A673 (cell line): ENCODE measurements at places on chromosomes 12 and 14.

GRCh38 chr14:36503771-36504741 is 16.0 kb downstream of the NKX2-1 start:
- peaks cover 100% of the 10 kb centered on the region for H3K27me3 ChIP-seq
- H3K4me1 ChIP-seq = no peaks in the 10 kb centered on the region
- no peak overlapping the region for H3K27ac ChIP-seq
- H3K36me3 ChIP-seq = no peaks in the 10 kb centered on the region
- no peak overlapping the region for H3K4me3 ChIP-seq

DNA sequence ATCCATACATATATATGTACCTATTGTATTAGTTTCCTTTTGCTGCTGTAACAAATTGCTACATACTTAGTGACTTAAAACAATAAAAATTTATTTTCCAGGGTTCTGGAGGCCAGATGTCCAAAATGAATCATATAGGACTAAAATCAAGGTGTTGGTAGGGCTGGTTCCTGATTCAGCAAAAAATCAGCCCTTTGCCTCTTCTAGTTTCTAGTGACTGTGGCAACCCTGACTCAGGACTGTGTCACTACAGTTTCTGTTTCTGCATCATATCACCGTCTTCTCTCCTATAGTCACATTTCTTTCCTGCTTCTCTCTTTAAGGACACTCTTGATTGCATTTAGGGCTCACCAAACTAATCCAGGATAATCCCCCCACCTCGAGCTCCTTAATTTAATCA is 386.3 kb upstream of the TBX3 start:
- no peaks in the 10 kb centered on the region for H3K4me1 ChIP-seq
- no peak for DNase-seq
- no peak overlapping the region for H3K27ac ChIP-seq
- H3K27me3 ChIP-seq = no peaks in the 10 kb centered on the region
- no peak overlapping the region for H3K4me3 ChIP-seq

GRCh38 chr14:51630987-51631386 is 20.7 kb upstream of the FRMD6 start:
- H3K27ac ChIP-seq = no peak overlapping the region
- no peaks in the 10 kb centered on the region for H3K4me1 ChIP-seq
- H3K4me3 ChIP-seq = no peak overlapping the region
- DNase-seq = no peak

- no peaks in the 10 kb centered on the region for H3K36me3 ChIP-seq
- H3K27ac ChIP-seq = no peak overlapping the region
- peaks cover 68% of the 10 kb centered on the region for H3K4me1 ChIP-seq
- DNase-seq = no peak
- H3K27me3 ChIP-seq = no peaks in the 10 kb centered on the region
Measured at GRCh38 chr12:116199160-116199706, 78.3 kb downstream of the MED13L start.

GRCh38 chr12:45685680-45686079 is 43.8 kb upstream of the ARID2 start:
- H3K27ac ChIP-seq = no peak overlapping the region
- no peak for DNase-seq
- H3K27me3 ChIP-seq = no peaks in the 10 kb centered on the region
- peaks cover 6% of the 10 kb centered on the region for H3K4me1 ChIP-seq
- no peaks in the 10 kb centered on the region for H3K36me3 ChIP-seq
- H3K4me3 ChIP-seq = no peak overlapping the region

GRCh38 chr12:34603382-34604035 is 581.2 kb downstream of the ALG10 start:
- H3K27ac ChIP-seq = no peak overlapping the region
- H3K27me3 ChIP-seq = no peaks in the 10 kb centered on the region
- no peaks in the 10 kb centered on the region for H3K4me1 ChIP-seq
- H3K36me3 ChIP-seq = no peaks in the 10 kb centered on the region

DNA sequence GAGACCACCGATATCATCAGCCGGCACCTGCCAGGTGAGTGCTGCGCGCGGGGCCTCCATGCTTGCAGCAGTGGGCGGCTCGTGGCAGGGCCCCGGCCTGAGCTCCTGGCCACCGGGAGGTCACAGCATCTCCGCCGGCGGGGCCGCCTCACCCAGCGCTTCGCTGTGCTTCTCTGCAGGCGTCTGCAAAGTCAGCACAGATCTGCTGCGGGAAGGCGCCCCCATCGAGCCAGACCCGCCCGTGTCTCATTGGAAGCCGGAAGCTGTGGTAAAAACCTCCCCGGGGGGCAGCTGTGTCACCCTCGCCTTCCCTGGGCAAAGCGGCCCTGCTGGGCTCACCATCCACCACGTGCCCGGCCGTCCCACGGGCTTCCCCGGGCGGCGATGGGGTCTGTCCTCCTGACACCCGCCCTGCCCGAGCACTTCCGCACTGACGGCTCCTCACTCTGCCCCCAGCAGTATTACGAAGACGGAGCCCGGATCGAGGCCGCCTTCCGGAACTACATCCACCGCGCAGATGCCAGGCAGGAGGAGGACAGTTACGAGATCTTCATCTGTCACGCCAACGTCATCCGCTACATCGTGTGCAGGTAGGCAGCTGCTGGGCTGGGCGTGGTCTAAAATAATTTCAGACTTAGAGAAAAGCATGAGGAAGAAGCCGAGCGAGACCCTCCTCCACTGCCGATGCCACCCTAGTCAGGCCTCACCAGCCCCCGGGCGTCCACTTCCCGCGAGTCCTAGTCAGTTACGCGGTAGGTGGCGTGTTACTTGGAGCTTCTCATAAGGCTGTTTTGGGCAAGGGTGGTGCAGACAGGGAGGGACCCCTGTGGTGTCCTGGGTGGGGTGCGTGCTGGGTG is 7.1 kb downstream of the PGAM5 start:
- H3K36me3 ChIP-seq = peaks cover 59% of the 10 kb centered on the region
- peak overlapping the region; percentile 63 for H3K27ac ChIP-seq

- peaks cover 5% of the 10 kb centered on the region for H3K4me1 ChIP-seq
- H3K4me3 ChIP-seq = no peak overlapping the region
- DNase-seq = no peak
- peaks cover 53% of the 10 kb centered on the region for H3K36me3 ChIP-seq
- no peak overlapping the region for H3K27ac ChIP-seq
Measured at GRCh38 chr14:104771374-104771773, 18.4 kb downstream of the SIVA1 start.

DNA sequence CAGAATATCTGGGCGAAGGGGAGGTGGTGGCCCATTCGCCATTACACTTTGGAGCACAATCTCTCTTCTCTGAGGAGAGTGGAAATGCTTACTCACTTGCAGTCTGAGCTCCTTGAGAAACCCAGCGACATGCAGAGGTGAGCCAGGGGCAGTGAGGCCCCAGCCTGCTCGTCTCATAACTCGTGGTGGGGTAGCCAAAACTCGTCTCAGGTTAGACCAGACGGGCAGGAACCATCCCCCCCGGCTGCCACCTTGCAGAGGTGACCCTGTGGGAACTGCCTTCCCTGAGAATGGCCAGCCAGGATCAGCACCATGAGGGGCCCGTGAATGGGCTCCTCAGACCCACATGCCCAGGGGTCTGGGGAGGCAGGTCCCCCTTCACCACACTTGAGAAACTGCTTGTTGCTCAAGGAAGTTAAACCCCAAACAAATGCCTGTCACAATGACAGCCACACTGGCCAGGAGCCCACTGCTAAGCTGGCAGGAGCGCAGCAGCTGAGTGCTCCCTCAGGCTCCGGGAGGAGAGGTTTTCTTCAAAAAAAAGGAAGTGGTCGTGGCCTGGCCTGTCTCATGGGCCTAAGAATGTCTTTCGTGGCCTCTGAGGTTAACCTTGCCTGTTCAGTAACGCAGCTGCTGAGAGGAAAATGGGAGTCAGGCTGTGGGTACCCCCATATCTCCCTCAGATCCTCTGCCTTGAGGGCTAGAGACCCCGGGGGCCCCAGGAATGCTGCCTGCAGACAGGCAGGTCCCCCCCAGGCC is 9.2 kb upstream of the ALDH2 start:
- DNase-seq = no peak
- no peaks in the 10 kb centered on the region for H3K27me3 ChIP-seq
- no peak overlapping the region for H3K4me3 ChIP-seq
- H3K36me3 ChIP-seq = no peaks in the 10 kb centered on the region

GRCh38 chr14:24160499-24160849 is 591 bp upstream of the IRF9 start:
- DNase-seq = no peak
- peaks cover 46% of the 10 kb centered on the region for H3K36me3 ChIP-seq
- peaks cover 8% of the 10 kb centered on the region for H3K4me1 ChIP-seq

DNA sequence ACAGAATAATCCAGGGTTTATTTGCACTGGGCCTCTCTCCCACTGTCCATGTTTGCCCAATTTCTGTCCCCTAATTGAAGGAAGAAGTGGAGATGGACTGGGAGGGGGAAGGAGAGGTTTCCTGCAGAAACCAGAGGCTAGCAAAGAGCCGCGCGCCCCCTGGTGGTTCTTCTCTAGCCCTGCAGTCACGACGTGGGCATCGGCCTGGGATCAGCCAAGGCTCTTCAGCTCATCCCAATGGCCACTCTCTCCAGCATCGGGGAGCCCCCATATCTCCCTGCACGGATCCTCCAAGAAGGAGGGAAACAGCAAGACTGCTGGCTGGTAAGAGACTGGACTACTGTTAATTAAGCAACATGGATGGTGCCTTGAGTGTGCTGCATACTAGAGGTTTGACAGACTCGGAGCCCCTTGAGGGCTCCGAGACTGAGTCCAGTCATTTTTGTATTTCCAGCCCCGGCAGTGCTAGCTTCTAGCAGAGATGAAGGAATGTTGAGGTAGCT is 18.7 kb downstream of the ZBTB39 start:
- peak; percentile 80 for DNase-seq
- H3K27me3 ChIP-seq = no peaks in the 10 kb centered on the region
- no peak overlapping the region for H3K27ac ChIP-seq
- peaks cover 6% of the 10 kb centered on the region for H3K4me1 ChIP-seq
- no peaks in the 10 kb centered on the region for H3K36me3 ChIP-seq
- no peak overlapping the region for H3K4me3 ChIP-seq

- H3K27ac ChIP-seq = no peak overlapping the region
- H3K4me3 ChIP-seq = no peak overlapping the region
- H3K27me3 ChIP-seq = no peaks in the 10 kb centered on the region
- no peaks in the 10 kb centered on the region for H3K4me1 ChIP-seq
- no peaks in the 10 kb centered on the region for H3K36me3 ChIP-seq
Measured at GRCh38 chr12:80707830-80708258, 410 bp downstream of the MYF6 start.

DNA sequence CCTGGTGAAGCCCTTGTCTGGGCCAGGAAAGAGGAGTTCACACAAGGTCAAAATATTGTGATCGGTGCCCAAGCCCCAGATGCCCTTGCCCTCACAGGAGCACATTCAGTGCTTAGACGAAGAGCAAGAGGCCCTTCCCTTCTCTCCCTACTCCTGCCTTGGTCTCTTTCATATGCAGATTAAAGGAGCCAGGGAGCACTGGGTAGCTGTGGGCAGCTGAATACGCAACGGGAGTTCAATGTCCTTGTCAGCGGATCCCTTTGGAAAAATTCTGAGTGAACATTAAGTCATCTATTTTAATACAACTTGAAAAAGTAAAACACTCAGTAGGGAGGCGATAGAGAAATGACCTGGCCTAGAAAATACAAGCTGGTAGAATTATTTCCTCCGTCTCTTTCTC is 1489.4 kb downstream of the AACS start:
- no peak overlapping the region for H3K27ac ChIP-seq
- H3K27me3 ChIP-seq = no peaks in the 10 kb centered on the region
- H3K36me3 ChIP-seq = no peaks in the 10 kb centered on the region
- DNase-seq = no peak

- no peak overlapping the region for H3K4me3 ChIP-seq
- H3K4me1 ChIP-seq = no peaks in the 10 kb centered on the region
- no peak overlapping the region for H3K27ac ChIP-seq
- DNase-seq = no peak
- H3K27me3 ChIP-seq = no peaks in the 10 kb centered on the region
Measured at GRCh38 chr12:62717643-62718042, 217.3 kb downstream of the PPM1H start.

- no peaks in the 10 kb centered on the region for H3K4me1 ChIP-seq
- H3K27me3 ChIP-seq = no peaks in the 10 kb centered on the region
- H3K36me3 ChIP-seq = no peaks in the 10 kb centered on the region
Measured at GRCh38 chr12:112664569-112664968, 127.0 kb upstream of the RPH3A start.

DNA sequence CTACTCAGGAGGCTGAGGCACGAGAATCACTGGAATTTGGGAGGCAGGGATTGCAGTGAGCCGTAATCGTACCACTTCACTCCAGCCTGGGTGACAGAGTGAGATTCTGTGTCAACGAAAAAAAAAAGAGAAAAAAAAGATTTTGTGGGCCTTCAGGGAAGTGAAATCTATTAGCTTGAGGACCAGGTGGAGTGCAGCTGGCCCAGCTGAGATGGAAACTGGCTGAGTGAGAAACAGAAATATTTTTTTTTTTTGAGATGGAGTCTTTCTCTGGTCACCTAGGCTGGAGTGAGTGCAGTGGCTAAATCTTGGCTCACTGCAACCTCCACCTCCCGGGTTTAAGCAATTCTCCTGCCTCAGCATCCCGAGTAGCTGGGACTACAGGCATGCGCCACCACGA is 2.3 kb upstream of the CLEC4C start:
- H3K4me1 ChIP-seq = no peaks in the 10 kb centered on the region
- H3K4me3 ChIP-seq = no peak overlapping the region
- DNase-seq = no peak

GRCh38 chr14:29236848-29237247 is 470.3 kb downstream of the FOXG1 start:
- peaks cover 35% of the 10 kb centered on the region for H3K4me1 ChIP-seq
- peaks cover 8% of the 10 kb centered on the region for H3K27me3 ChIP-seq
- no peak overlapping the region for H3K4me3 ChIP-seq
- no peak overlapping the region for H3K27ac ChIP-seq

DNA sequence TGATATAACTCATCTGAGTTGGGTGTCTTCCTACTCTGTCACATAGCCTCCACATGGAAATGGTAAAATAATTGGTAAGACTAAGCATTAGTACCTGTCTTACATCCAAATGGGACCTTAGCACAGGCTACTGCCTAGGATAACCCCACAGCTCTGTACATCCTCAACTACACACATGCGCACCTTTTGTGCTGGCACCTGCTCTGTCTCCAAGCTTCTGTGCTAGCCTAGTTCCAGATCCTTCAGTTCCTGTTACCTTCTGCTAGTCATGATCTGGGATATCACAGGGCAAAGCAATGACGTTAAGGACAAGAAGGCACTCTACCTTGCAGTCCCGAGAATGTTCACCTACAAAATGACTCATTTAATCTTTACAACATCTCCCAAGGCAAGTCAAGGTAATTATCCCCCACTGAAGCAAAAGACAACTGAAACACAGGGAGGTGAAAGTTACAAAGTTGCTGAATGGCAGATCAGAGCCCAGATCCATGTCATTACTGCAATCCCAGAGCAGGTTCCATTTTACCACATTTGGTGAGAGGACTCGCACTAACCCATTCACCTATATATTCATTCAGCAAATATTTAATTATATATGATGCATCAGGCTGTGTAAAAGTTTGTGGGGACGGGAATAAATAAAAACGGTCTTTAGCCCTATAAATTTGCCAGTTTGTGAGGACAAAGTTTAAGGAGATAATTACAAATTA is 61.7 kb downstream of the PPM1H start:
- no peak overlapping the region for H3K4me3 ChIP-seq
- no peaks in the 10 kb centered on the region for H3K36me3 ChIP-seq
- H3K27ac ChIP-seq = no peak overlapping the region
- no peak for DNase-seq
